ENCODE measurements at places on chromosomes 1 and 21. TPM values are rescaled to one million over a fixed set of nuclear protein-coding genes. Genes with fewer than 3 reads are reported as not detected.

Gene ETNK2
- 22.5 TPM for total RNA-seq

DNA sequence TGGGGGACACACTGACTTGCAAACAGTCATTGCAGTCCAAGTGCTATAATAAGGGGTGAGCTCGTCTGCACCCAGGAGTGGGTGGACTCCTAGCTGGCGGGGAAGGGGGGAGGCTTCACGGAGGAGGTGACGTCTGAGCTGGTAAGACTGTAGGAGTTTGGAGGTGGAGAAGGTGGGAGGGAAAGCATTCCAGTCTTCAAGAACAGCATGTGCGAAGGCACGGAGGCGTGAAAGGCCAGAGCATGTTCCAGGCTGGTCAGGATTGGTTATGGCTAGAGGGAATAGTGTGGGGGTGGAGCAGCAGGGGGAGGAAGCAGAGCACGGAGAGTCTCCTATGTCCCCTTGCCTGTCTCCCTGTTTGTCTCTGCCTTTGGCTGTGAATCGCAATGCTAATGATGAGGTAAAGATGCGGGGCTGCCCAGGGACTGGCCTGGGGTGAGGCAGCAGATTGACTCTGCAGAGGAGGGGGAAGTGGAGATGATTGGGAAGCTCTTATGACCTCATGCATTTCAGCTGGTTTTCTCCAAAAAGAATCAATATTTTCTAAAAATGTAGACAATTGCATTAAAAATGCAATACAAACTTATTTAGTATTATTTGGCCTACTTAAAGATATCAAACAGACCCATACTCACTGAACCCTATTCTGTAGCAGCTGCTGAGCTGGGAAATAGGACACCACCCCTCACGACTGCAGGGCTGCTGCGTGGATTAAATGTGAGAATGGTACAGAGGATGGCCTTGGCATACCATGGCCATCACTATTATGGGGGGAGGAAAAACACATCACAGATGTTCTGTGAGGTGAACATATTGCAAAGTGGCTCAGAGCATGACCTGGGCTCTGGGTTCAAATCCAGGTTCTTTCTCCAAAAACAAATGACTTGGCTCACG lies 2.6 kb upstream of the ZNF436 start:
- H3K27ac ChIP-seq: peak overlapping the region; percentile 100
- H3K4me1 ChIP-seq: peaks cover 71% of the 10 kb centered on the region
- no peaks in the 10 kb centered on the region for H3K27me3 ChIP-seq
- H3K4me3 ChIP-seq: no peak overlapping the region
- H3K36me3 ChIP-seq: no peaks in the 10 kb centered on the region

Gene AMPD1
- total RNA-seq: not detected

- H3K27ac ChIP-seq: no peak overlapping the region
- H3K4me3 ChIP-seq: no peak overlapping the region
- no peaks in the 10 kb centered on the region for H3K27me3 ChIP-seq
- DNase-seq: no peak
- no peaks in the 10 kb centered on the region for H3K4me1 ChIP-seq
- H3K36me3 ChIP-seq: no peaks in the 10 kb centered on the region
These were observed 465.6 kb upstream of the ADGRL4 start for GRCh38 chr1:79472067-79472656.

GRCh38 chr1:230427981-230428380 lies 1.8 kb upstream of the PGBD5 start:
- no peak overlapping the region for H3K27ac ChIP-seq
- no peak for DNase-seq
- H3K27me3 ChIP-seq: no peaks in the 10 kb centered on the region
- no peaks in the 10 kb centered on the region for H3K36me3 ChIP-seq

DNA sequence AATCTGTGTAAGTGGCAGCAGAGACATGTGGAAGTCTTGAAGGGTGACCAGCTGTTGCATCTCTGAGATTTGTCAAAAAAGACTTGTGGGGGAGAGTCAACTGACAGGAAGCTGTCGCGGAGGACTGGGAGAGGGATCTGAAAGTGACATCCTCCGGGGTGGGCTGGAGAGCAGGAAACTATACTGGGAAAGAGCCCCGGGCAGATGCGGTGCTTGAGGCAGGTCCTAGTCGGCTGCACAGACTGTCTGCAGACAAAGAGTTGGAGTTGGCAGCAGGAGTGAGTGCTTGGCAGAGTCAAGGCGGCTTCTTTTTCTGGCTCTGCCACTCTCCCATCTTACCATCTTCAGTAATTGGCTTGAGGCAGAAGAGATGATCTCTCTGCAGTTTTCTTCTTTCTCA lies 294.0 kb upstream of the C1orf87 start:
- no peak overlapping the region for H3K4me3 ChIP-seq
- DNase-seq: no peak
- H3K27ac ChIP-seq: no peak overlapping the region
- no peaks in the 10 kb centered on the region for H3K4me1 ChIP-seq

DNA sequence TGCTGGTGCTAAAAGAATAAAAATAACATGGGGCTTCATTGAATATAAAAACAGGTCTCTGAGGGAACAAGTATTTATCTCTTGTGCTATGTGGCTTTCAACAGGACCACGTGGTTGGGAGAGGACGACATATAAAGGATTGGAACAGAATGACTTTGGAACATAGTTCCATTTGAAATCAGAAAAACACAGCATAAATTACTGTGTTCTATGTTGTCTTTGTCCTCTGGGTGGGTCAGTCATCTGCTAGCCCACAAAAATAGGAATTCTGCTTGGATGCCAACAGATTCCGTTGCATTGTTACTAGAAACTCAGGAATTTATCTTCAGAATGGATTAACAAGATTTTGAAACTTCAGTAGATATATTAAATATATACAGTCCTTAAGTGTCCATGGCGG lies 5.9 kb downstream of the CEP85 start:
- H3K27ac ChIP-seq: no peak overlapping the region
- H3K27me3 ChIP-seq: no peaks in the 10 kb centered on the region
- peaks cover 13% of the 10 kb centered on the region for H3K4me1 ChIP-seq
- H3K4me3 ChIP-seq: no peak overlapping the region
- DNase-seq: no peak
- H3K36me3 ChIP-seq: no peaks in the 10 kb centered on the region

GRCh38 chr1:160219062-160219929 lies 14.1 kb downstream of the PEA15 start:
- no peaks in the 10 kb centered on the region for H3K27me3 ChIP-seq
- peaks cover 60% of the 10 kb centered on the region for H3K36me3 ChIP-seq
- H3K27ac ChIP-seq: peak overlapping the region; percentile 84
- H3K4me3 ChIP-seq: no peak overlapping the region
- peaks cover 43% of the 10 kb centered on the region for H3K4me1 ChIP-seq
- DNase-seq: no peak

Gene TGFB2
- total RNA-seq: 2.2 TPM

DNA sequence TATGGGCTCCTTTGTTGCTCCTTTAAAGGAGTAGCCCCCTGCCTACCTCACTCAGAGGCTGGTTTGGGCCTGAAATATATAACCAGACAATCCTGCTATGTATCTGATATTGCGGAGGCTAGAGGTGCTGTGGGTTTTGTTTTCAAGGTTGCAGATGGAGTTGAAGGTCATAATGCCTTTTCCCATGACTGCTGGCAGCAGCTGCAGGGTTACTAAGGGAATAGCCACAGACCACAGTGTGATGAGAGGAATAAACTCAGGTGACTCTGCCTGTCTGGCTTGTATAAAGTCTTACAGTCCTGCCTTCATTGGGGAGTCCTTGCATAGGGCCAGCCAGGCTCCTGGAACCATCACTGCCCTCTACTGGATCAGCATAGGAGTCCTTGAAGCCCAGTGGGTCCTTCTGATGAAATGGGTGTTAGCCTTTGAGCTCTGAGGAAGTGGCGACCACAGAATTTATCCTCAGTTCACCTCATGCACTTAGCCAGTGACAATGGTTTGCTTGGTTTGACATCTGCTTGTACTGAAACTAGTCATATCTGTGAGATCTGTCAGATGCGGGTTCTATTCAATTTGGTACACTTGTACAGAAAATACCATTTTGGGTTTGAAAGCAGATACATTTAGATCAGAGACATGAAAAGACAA lies 174.4 kb upstream of the HMCN1 start:
- no peaks in the 10 kb centered on the region for H3K27me3 ChIP-seq
- H3K27ac ChIP-seq: no peak overlapping the region
- H3K4me3 ChIP-seq: no peak overlapping the region
- DNase-seq: peak; percentile 46
- no peaks in the 10 kb centered on the region for H3K4me1 ChIP-seq
- no peaks in the 10 kb centered on the region for H3K36me3 ChIP-seq

Gene RPTN
- total RNA-seq: not detected

DNA sequence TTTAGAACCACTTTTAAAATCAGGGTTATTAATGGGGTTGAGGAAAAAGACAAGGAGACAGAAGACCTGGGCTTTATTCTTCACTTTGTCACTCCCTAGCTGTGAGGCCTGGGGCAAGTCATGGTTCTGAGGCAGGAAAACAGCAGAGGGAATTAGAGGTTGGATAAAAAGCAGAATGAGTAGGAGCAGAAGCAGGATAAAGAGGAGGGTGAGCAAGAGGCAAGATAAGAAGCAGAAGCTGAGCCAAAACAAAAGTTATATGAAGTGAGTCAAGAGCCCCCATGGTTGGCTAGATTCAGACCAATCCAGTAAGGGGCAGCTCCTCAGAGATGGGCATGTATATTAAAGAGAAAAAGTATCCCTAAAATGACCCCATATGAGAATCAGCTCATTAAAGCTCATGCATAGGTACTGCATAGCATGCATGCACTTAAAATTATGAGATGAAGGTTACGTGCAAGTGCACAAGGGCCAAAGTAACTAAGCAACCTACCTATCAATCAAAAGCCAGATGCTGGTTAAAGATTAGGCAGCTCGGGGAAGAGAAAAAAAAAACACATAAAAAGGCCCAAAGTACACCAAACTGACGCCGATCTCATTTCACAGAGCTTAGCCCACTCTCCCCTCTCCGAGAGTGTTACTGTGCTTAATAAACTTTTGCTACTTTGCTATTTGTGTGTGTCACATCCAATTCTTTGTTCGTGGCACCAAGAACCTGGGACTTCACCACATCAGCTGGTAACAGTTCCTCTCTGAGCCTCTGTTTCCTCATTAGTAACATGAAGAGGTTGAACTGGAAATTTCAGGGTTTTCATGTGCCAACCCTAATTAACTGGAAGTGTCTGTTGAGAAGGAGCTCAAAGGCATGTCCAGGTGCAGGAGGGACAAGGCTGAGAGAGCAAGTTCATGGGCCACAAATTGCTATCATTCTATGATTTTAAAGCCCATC lies 2.2 kb downstream of the AVPR1B start:
- H3K4me3 ChIP-seq: no peak overlapping the region
- no peak overlapping the region for H3K27ac ChIP-seq
- H3K36me3 ChIP-seq: no peaks in the 10 kb centered on the region
- H3K4me1 ChIP-seq: peaks cover 12% of the 10 kb centered on the region
- DNase-seq: no peak

- H3K4me1 ChIP-seq: peaks cover 31% of the 10 kb centered on the region
- DNase-seq: no peak
- no peaks in the 10 kb centered on the region for H3K36me3 ChIP-seq
- no peak overlapping the region for H3K4me3 ChIP-seq
These were observed 64.2 kb downstream of the IRF2BP2 start for GRCh38 chr1:234545517-234546386.

GRCh38 chr1:42420911-42421585 lies 34.8 kb downstream of the ZMYND12 start:
- H3K4me3 ChIP-seq: no peak overlapping the region
- H3K4me1 ChIP-seq: peaks cover 8% of the 10 kb centered on the region
- H3K36me3 ChIP-seq: no peaks in the 10 kb centered on the region
- no peak overlapping the region for H3K27ac ChIP-seq
- DNase-seq: peak; percentile 55

Gene ASH1L
- 120 TPM for total RNA-seq

Gene HES3
- total RNA-seq: not detected

- H3K27ac ChIP-seq: no peak overlapping the region
- no peak overlapping the region for H3K4me3 ChIP-seq
- no peaks in the 10 kb centered on the region for H3K27me3 ChIP-seq
- peaks cover 4% of the 10 kb centered on the region for H3K36me3 ChIP-seq
- no peak for DNase-seq
These were observed 8.7 kb downstream of the ACAP3 start for GRCh38 chr1:1298861-1299685.

DNA sequence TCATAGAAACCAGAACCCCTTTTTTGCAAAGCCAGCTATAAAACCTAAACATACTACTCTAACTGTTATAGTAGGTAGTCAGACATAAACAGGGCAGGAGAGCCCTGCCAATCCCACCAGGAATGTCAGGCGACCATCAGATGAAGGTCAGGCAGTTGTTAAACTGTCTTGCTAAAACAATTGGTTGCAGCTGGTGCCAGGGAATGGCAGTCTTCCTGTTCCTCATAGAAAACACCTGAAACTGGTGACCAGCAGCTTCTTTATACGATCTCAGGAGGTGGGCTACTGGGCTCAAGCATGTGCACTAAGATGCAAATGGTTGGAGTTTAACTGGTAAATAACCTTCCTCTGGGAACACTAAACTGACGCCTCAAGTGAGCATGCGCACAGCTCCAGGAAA lies 224.1 kb downstream of the COL11A1 start:
- no peaks in the 10 kb centered on the region for H3K4me1 ChIP-seq
- no peak overlapping the region for H3K27ac ChIP-seq
- H3K4me3 ChIP-seq: no peak overlapping the region
- DNase-seq: no peak
- no peaks in the 10 kb centered on the region for H3K27me3 ChIP-seq
- no peaks in the 10 kb centered on the region for H3K36me3 ChIP-seq

- peaks cover 4% of the 10 kb centered on the region for H3K4me1 ChIP-seq
- peak; percentile 86 for DNase-seq
- H3K36me3 ChIP-seq: no peaks in the 10 kb centered on the region
These were observed 2.5 kb upstream of the UBASH3A start for GRCh38 chr21:42401154-42401553.

DNA sequence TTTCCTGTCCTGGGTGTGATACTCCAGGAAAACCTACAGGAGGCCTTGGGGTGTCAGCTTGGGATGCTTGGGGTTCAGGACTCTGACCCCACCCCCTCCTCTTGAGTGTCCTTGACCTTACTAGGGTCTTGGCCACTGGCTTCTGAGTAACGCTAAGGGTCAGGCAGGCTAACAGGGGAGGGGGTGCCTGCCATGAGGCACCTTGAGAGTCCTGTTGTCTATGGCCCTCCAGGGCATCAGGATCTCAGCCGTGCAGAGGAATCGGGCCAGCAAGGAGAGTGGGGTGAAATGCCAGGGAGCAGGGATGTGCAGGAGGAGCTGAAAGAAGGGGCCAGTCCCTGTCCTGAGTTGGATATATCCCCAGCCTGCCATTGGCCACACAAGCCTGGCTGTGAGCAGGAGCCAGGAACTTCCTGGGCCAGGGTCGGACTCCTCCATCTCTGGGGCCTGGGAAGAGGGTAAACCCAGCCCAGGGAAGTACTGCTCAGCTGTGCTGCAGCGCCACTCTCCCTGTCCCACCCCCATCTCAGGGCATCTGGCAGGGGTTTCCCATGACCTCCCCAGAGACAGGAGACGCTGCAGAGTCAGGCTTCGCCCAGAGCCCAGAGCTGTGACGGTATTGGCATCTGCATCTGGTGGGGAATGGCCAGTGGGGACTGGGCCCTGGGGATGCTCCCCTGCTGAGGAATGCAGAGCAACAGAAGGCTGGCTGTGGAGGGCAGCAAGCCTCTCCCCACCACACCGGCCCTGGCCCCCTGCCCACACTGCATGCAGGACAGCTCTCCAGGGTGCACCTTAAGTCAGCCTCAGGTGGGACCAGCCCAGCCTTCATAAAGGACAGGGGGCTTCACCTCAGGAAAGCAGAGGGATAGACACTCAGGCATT lies 6.3 kb downstream of the KIF21B start:
- no peak for DNase-seq
- no peaks in the 10 kb centered on the region for H3K36me3 ChIP-seq
- H3K27ac ChIP-seq: no peak overlapping the region
- H3K4me1 ChIP-seq: no peaks in the 10 kb centered on the region

- no peaks in the 10 kb centered on the region for H3K36me3 ChIP-seq
- H3K27me3 ChIP-seq: no peaks in the 10 kb centered on the region
- H3K27ac ChIP-seq: no peak overlapping the region
- H3K4me1 ChIP-seq: peaks cover 17% of the 10 kb centered on the region
- no peak overlapping the region for H3K4me3 ChIP-seq
These were observed 136.4 kb downstream of the AKT3 start for GRCh38 chr1:243713470-243714186.

Gene NPR1
- total RNA-seq: 20.9 TPM

Gene DENND2D
- 47.6 TPM for total RNA-seq

Gene TMPRSS15
- total RNA-seq: not detected
